ENCODE measurements at places on chromosomes 3 and 15.

DNA sequence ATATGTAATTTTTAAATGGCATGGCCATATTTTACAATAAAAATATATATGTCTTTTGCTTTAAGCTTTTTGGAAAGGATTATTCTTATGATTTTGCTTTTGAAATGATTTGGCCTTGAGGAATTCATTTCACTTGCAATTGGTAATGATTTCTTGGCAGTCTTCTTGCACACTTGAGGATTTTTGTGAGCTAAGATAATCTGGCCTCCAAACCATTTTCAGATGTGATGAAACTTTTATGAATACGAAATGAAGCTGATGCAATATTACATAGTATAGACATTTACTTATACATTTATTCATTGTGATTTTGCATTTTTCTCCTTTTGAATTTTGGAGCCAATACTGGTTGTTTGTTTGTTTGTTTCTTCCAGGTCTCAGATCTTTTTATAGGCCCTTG is 6.4 kb upstream of the SH2D7 start:
- DNase-seq, result no peak

DNA sequence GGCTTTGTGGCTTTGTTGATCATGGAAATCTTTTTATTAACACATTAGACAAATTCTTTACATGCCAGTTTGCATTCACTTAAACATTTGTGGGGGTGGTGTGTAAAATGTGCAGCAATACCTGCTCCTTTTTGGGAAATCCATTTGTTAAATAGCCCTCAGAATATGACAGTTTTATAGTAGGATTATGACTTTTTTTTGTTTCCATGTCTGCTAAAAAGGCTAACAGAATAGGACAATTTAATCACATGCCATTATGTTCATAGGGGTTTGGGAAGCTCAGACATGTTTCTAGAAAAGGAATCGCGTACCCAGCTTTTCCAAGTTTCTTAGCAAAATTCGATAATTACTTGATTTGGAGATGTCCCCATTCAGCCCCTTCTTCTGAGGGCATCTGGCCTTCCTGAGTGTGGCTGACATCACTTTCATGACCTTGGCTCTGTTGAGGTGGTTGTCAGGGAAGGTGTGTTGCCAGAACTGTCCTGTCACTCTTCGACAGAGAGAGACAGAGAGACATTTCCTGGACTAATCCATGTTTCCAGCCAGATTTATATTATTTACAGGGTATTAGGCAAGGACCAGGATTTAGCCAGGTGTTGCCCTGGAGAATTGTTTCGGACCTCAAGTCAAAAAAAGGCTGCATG is 126.4 kb downstream of the PTPRG start:
- DNase-seq, result no peak

GRCh38 chr3:157167371-157168042 is 7.6 kb upstream of the CCNL1 start:
- DNase-seq, result no peak

- no peak for DNase-seq
Observed at GRCh38 chr3:123099331-123100192, 32.7 kb downstream of the PDIA5 start.

DNA sequence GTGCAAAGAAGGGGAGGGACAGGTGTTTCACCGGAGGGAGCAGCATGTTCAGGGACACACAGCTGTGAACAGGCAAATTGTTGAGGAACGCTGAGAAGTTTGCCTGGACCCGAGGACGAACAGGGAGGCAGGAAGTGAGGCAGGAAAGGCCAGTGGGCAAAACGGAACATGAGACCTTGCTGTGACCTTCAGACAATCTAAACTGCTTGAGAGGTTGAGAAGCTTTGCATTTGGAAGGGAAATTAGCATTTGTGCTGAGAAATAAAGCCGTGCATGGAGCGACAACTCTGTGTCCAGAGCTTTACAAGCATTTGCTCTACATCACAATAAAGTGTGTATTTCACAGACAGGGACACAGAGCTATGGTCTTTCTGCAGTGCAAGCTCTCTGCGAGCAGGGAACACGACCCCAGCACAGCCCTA is 47.9 kb downstream of the CDC25A start:
- no peak for DNase-seq

DNA sequence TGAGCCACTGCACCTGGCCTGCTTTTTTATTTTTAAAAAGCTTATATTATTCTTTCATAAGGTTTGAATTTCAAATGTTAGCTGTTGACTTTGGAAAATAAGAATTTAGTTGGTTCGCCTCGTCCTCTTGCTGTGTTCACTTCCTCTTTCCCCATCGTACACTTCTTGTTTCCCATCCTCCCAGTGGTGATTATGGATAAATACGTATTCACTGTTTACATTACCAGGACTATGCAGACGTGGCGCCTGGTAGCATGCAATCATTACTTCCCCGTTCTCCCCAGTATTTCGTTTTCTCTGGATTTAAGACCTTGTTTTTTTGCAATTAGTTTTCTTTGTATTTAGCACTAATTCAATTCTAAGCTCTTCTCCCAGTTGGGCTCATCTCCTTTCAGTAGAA is 70.1 kb downstream of the LMLN start:
- DNase-seq, result no peak

DNA sequence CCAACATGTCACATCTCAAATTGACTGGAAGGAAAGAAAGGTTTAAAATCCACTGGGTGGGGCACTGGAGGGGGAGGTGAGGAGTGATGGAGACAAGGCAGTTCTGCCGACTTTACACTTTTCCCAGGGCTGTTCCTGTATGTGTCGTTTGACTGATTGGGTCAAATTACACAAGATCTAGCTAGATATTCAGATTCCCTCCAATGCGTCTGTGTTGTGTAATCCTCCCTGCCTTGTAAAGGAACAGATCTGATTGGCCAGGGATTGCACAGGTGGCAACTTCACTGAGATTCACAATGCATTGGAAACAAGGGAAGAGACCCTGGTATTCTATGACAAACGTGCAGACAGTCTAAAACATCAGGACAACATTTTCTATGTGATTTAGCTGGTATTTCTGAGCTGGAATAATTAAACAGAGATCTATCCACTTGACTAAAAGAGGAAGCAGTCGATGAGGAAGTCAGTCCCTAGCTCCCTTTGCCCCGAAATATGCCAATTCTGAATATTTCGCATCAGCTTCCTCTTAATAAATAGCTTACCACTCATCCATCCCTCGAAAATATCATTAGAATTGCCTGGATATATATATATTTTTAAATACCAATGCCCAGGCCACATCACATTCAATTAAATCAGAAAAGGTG is 312.9 kb downstream of the RORA start:
- no peak for DNase-seq
